A549 (cell line): ENCODE measurements at places on chromosomes 7 and 10.

GRCh38 chr7:116554436-116554835 lies 29.6 kb downstream of the CAV1 start:
- no peak for DNase-seq

DNA sequence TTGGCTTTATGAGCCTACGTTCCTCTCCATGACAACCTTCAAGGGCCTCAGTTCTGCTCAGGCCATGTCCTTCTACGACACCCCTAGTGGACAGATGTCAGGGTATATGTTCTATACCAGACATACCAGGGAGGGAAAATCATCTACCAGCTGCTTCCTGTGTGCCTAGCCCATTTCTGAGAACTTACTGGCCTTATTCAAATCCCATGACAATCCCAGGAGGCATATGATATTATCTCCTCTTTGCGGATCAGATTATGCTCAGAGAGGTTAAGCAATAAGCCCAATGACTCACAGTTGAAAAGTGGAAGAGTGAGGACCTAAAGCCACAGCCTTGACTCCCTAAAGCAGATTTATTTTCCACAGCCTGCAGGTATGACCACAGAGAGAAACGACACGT lies 139.3 kb downstream of the GLI3 start:
- DNase-seq: no peak

DNA sequence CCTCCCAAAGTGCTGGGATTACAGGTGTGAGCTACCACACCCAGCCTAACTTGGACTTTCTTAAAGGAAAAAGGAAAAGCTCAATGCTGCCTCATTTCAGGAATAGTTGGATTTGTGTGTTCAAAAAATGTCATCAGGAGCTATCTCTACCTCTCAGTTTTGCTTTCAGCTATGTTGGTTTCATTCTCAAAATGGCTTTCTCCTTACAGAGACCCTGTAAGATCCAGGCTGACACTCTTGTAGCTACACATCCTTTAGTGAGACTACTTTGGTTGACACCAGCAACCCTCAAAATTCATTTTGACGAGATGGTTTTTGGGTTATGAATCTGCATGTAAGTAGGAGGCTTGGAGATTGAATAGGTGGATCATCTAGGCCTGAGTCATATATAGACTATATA lies 269.7 kb upstream of the SORCS1 start:
- no peak for DNase-seq

DNA sequence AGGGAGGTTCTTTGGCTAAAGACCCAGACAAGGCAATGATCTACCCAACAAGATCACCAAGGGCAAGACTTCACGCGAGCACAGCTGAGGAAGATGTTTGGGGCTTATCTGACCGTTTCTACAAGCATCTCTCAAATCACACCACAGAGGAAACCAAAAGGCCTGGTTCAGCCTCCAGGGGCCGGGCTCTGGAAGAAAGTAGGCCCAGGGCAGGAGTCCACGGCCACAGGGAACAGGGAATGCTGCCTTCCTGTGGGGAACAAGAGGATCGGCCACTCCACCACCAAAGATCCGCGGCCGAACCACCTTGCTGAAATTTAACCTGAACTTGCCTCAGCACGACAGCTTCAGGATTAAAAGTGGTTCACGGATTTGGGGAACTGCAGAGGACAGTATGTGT lies 332.5 kb downstream of the PTPRN2 start:
- no peak for DNase-seq

GRCh38 chr10:98611436-98611835 lies 164.7 kb upstream of the HPS1 start:
- no peak for DNase-seq

DNA sequence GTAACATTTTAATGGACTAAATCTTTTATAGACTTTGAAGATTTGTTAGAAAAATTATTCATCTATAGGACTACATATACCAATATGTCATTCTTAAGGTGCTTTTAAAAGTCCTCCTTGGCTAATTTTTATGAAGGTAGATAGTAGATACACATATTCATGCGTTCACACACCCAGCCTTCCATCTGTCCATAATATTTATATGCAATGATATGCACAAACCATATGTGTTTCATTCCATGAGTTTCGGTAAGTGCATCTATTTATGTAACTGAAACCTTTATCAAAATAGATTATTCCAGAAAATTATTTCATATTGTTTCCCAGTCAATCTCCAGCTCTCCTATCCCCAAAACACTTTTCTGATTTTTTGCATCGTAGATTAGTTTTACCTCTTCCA lies 101.7 kb downstream of the ANLN start:
- DNase-seq: no peak

GRCh38 chr7:96236198-96237039 lies 85.5 kb downstream of the SLC25A13 start:
- no peak for DNase-seq
